ENCODE measurements at places on chromosomes 5 and 9.

- DNase-seq = no peak
Observed at GRCh38 chr5:176809544-176810080, 747 bp upstream of the UNC5A start.

DNA sequence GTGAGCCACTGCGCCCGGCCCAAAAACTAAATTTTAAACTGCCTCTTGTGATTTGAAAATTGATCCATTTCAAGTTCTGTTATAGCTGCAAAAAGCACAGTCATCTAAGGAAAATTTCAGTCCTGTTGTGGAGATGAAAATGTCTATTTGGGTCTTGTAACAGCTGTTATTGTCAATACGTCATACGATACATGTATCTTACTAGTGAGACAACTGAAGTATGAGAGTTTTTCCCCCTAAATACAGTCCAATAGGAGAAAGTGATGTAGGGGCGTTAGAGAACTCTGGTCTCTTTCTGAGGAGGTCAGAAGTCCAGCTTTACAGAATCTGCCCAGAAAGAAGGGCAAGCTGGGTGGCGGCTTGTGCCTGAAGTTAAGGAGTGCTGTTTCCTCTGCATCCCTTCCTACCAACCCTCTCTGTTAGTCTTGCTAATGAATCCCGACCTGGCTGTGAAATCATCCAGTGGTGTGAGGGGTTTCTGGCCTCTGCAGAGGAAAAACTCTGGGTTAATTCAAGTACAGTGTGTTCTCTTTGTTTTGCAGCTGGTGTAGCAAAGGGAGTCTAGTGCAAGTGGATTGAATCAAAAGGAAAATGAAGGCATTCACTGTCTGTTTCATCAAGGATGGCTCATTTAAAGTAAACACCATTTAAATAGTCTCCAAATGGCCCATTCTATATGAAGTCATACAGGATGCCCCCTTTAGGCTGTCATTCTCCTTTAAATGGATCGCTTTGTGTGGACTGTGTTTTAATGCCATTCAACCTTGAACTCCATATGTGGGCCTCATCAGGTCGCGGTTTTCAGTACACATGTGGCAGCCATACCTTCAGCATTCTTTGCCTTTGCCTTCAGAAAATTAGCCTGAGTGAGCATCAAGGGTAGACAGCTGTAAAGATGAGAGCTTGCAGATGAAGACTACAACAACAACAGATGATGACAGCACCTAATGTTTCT lies 59.0 kb downstream of the AOPEP start:
- no peak for DNase-seq

- no peak for DNase-seq
Observed at GRCh38 chr5:135895474-135896006, at the start of gene IL9. IL9 (minus strand) TSS chr5:135895841; CDS start chr5:135895816, 25 bp downstream.

GRCh38 chr5:10685115-10685521 lies 75.9 kb downstream of the DAP start:
- DNase-seq = no peak

DNA sequence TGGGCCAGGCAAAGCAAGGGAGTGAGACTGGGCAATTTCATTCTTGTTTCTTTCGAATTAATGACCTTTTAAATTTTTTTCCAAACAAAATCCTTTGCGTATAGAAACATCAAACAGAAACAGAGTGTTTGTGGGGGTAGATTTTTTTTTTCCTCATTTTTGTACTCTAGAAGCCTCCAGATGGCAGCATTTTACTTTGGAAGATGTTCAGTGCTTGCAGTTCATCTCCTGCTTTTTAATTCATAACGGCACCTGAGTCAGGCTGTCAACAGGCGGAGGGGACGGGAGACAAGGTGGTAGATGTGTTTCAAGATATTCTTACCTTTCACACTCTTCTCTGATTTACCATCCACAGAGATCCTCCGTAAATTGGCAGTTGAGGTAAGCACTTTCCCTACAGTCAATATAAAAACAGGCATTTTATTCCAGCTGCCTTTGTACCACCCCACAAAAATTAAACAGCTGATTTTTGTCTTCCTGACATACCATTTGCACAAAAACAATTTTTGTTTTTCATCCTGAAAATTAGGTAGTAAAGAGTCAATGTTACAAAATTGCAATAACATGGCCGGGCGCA lies 99.5 kb upstream of the FBXL17 start:
- no peak for DNase-seq

GRCh38 chr9:19085295-19085694 lies 17.4 kb downstream of the HAUS6 start:
- DNase-seq = no peak

DNA sequence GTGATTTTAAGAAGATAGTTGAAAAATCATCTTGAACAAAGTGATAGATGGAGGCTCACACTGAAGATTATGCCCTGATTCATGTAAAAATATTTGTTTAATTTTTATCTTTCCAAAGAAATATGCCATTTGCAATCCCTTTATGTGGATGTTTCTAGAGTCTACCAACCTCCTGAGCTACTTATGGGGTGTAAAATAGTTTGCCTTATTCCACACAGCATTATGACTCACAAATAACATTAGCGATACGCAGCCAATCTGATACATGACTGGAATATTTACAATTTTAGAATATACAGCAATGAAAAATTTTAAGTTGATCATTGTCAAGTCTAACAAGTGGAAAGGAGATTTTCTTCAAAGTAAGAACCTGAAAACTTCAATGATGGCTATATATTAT lies 327.5 kb downstream of the EDIL3 start:
- no peak for DNase-seq

DNA sequence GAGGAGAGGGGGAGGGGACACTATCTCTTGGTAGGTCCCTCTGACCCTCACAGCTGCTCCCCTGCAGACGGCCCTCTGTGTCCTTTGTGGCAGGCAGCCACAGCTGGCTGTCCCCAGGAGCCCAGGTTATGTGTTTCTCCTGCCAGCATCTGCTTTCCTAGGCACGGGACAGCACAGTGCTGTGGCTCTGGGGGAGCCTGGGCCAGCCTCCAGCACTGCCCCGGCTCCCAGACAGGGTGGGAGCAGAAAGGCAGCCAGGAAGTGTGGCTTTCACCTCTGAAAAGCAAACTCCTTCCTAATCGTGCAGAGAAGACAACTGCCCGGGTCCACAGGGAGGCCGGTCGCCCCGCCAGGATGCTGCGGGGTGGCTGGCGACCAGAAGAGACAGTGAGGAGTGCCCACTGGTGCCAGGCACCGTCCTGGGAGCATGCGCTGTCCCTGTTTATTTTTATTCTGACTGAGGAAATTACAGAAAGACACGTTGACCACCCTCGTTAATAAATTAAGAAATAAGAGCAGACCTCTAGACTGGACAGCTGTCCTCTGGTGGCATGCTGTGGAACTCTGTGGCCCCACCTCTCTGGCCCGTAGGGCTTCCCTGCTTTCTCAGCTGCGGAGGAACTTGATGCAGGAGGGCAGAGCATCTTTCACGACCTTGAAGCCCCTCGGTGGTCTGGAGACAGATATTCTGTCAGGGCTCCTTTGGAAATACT lies 240.3 kb downstream of the FANCC start:
- DNase-seq = no peak

DNA sequence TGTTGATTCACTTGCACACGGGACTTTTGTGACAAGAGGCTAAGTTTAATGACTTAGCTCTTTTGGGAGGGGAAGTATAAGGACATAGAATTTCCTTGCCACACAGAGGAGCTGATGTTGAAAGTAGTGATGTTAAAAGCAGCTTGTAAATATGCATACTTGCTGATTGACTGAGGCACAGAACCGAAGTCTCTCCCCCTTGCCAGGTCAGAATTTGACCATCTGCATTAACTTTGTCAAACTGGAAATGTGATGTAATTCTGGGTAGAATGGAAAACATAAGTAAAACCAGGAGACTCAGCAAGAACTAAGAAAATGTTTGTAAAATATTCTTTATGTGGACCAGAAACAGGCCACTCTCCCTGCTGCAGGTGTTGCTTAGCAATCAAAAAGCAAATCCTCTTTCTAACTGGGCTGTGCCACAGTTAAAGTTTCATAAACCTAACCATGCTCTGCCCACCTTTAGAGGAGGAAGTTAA lies 284.2 kb downstream of the NR3C1 start:
- DNase-seq = no peak

DNA sequence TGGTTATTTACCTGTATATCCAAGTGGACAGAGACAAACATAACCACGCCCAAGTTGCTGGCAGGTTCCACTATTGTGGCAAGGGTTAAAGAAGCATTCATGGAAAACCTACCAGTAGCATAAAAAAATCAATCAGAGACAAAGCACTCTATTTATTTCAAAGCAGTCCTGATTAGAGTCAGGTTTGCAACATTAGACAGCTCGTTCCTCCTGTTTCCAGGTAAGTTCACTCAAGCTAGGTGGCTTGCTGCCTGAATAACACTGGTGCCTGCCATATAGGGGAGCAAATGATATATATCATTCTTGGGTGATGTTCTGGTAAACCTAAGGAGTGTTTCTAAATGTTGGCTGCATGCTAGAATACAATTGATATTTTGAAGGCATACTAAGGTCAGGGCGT lies 119.6 kb upstream of the TXNDC8 start:
- no peak for DNase-seq

DNA sequence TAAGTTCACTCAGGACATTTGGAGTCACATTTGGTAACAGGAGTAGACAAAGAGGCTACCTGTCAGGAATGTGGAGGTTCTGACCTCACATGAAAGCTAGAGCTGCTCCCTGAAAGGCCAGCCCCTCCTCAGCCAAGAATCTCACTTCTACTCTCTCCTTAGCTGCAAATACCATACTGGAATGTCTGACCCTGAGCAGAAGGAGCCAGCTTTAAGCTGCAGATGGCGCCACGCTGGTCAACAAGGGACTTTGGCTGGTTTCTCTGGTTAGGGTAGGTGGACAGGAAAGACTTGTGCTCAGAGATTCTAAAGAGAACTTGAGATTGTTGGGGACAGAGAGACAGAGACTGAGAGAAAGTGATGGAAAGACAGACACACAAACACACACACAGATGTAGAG lies 21.9 kb downstream of the ASTN2 start:
- DNase-seq = no peak

- DNase-seq = no peak
Observed at GRCh38 chr5:67316695-67317094, 120.1 kb upstream of the CD180 start.

GRCh38 chr5:139660105-139660922 lies 12.2 kb downstream of the CXXC5 start:
- no peak for DNase-seq

DNA sequence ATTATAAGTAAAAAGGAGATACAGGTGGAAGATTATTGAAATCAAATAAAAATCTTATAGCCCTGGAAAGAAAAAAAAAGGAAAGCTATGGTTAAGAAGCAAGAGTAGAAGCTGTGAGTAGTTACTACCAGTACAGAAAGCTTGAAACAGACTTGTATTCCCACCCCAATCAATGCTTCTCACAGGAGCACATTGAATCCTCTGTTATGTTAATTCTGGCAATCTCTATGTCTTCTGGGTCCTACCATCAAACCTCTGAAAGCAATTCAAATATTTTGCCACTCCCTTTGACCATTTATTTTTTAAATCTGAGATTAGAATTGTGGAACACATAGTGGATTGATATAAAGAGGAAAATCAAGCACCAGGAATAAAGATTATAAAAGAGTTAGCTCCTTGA lies 186.5 kb downstream of the MEF2C start:
- DNase-seq = no peak

Measured in activated CD8-positive, alpha-beta memory T cell treated with anti-CD3 and anti-CD28 coated beads for 1 hour (primary cell).